Lower leg skin (tissue), 4 donors: ENCODE measurements at places on chromosomes 16 and 17.

GRCh38 chr17:47665655-47666054 is 15.9 kb downstream of the KPNB1 start:
- DNase-seq: no peak

DNA sequence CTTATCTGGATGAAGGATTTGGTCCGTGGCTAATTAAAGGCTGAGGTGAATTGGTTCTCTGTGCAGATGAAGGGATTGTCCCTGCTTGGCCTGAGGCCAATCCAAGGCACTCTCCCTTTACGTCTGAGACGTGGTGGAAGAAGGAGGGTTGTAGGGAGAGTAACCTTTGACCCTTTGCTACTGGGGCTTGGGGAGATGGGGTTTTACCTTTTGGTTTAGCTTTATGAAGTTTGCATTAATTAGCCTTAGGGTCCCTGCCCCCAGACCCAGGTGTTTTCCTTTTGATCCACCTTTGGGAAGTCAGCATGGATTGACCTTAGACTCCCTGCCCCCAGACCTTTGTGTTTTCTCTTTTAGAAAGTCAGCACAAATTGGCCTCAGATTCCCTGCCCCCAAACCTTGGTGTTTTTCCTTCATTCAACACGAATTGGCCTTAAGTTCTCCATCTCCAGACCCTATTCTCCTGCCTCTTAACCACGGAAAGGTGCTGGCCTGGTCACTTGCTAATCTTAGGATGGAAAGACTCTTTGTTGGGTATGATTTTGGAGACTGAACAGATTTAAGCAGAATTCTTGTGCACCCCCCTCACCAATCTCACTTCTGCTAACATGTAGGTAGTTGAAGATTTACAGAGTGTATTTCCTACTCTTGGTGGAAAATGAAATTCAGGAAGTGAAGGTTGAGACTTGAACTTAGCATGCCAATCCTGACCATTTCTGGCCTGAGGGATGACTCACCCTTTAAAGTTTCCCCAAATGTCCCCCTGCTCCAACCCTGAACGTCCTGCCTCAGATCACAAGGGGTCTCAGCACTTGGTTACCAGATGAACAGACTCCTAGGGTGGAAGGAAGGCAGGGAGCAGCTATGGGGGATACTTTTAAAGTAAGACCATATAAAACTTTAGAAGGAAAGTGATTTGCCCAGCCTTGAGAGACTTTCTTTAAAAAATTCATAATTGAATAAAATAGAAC is 23.1 kb upstream of the MMD start:
- DNase-seq: no peak

DNA sequence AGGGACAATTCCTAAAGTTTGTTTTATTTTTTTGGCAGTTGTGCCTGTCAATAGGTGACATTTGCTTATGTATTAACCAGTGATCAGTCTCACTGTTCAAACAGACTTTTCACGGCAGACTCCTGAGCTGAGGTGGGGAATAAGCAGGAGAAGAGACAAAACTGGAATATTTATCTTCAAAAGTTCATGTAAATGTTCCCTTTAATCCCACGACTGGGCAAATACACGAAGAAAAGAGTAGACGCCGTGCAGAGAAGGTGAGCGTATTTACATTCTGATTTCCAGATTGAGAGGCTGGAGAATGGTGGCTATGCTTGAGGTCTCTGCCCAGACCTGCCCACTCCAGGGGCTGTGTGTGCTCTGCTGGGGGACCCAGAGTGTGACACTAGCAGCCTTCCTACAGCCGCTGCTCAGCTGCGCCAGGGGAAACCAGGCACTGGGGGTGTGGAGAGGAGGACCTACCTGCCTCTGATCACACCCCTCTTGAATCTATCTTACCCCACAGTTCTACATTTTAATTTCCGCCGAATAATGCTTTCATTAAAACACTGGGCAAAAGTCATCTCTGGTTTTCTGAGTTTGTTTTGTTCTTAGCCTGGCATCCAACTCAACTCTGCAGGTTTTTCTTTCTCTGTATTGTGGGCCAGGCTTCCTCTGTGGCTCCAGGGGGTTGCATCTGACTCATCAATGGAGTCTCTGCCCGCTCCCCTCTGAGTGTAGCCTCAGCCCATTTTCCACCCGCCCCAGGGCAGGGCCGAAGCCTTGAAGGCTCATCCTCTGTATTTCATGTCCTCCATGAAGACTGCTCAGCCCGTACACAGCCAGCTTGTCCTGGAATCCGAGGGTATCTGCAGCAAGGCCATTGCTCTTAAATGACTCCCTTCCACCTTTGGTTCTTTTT is 237.1 kb downstream of the NTN1 start:
- DNase-seq: no peak

- DNase-seq: no peak
Observed at GRCh38 chr16:52293204-52293603, 253.7 kb downstream of the TOX3 start.

DNA sequence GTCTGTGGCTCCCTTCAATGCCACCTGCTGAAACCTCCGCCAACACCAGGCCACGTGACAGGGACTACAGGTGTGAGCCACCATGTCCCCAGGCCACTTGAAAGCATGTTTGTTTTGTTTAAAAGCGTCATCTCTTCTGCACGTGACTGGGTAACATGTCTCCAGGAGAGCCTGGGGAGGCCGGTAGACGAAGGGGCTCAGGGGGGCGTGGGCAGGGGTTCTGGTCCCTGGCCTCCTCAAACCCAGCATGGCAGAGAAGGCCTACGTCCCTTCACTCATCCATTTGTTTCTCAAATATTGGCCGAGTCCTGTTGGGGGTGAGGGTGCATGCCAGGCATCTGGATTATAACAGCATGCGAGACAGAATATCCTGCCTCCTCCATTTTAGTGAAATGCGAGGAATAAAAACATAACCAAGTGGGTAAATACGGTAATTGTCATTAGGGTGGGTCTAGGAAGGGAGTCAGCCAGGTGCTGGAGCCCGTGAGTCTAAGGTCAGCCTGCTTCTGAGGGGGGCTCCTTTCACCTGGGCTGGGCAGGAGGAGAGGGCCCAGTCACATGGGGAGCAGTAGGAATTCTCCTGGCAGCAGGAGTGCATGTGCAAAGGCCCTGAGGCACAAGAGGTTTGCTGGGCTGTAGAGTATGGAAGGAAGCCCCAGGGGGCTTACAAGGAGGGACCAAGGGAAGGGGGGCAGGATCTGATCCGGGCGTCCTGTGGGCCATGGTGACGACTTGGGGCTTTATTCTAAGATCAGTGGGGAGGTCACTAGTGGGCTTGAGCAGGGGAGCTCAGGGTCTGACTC is 26.8 kb upstream of the CIBAR2 start:
- DNase-seq: no peak

DNA sequence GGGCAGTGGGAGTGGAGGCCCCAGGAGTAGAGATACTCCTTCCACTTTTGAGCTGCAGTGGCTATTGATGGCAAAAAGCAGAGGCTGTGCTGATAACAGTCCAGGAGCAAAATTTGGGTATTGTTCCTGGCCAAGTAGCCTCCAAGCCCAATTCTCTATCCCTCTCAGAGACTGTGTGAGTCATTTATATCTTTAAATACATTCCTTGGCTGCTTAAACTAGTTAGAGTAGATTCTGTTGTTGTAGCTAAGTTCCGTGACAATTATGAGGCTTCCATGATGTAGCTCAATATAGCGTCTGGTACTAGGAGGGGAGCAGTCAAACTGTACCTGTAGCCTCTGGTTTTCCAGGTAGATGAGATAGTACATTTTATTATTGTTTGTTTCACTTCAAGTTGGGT is 19.9 kb upstream of the UBE2G1 start:
- no peak for DNase-seq
